ENCODE measurements at places on chromosomes 2 and 18.

- DNase-seq = no peak
Measured at GRCh38 chr18:79708412-79708811, 28.8 kb downstream of the CTDP1 start.

GRCh38 chr2:47039913-47040562 lies 115.1 kb downstream of the STPG4 start:
- no peak for DNase-seq

DNA sequence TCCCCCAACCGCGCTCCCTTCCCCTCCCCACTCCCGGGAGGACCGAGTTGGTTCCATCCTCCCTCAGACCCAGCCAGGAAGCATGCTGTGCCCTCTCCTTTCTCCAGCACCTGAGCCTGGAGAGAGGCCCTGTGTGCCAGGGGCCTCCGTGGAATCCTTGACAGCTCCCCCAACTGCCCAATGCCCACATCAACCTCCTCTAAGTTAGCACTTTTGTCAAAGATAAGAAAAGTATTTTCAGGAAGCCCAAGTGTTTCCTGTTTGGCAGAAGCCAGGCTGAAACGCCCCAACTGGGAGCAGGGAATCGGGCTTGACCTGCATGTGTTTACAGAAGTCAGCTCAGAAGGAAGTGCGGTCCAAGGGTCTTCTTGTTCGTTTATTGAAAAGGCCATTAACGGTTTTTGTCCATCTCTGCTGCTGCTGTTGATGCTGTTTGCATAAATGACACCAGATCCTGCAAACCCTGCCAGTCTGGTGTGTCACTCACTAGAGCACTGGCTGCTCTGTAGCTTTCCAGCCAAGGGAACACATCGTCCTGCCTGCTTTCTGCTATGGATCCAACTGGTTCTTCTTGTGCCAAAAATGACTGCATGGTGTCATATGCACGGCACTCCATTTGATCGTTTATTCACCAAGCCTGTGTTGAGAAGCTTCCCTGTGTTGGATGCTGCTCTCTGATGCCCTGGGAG lies 35.4 kb upstream of the COL6A3 start:
- DNase-seq = no peak

GRCh38 chr18:60413944-60414547 lies 41.5 kb upstream of the MC4R start:
- DNase-seq = peak; percentile 25

- no peak for DNase-seq
Measured at GRCh38 chr2:220046507-220046906, 419.1 kb downstream of the SLC4A3 start.

DNA sequence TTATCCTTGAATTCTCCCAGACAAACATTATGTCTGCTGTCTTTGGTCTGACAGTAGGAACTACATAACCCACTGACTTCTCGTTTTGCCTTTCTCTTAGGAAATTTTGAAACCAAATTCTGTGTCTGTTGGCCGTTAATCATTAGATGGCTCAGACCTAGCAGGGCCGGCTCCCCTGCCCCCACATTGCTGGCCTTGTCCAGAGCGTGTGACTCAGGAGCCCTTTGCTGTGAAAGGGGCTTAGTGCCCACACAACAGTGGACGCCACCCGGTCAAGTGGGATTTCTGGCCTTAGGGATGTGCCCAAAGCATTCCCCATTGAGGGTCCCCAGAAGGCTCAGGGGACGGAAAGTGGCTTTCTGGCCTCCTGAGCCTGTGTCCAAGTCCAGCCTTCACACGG lies 137.5 kb downstream of the CTIF start:
- DNase-seq = no peak

DNA sequence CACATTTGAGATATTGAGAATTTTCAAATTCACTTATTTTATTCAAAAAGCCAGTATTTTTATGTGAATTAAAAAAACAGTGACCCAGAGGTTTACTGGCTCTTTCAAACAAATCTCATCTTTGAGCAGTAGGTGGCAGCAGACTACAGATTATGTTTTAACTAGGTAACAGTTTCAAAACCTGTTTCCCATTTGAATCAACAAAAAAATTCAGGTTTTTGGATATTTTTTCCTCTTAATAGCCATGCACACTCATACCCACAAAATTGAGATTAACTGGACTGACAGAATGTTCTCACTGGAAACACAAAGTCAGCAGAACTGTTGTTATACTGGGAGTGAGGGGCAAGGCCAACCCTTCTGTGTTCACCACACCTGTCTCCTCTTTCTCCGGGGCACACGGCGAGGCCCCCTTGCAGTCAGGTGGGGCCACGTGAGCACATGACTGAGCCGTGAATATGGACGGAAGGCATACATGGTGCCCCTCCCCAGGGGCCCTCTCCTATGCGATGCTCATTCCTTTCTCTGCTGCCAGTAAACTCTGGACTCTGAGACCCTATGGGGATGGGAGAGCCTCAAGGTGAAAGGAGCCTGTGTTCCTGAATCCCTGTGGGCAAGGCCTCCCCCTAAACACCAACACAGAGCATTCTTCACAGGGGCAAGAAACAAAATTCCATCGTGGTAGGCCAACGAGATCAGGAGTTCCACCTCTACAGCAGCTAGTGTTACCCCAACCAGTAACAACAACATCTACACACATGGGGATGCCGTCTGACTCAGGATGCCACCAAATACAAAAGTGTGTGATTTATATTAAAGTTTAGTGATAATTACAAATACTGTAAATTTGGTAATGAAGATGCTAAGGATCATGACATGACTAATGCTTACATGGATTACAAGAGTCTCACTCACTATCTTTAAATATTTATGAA lies 80.4 kb downstream of the LPIN2 start:
- peak; percentile 92 for DNase-seq

GRCh38 chr2:39464864-39465263 lies 27.8 kb upstream of the MAP4K3 start:
- DNase-seq = no peak

GRCh38 chr2:54083445-54083844 lies 32.0 kb upstream of the ACYP2 start:
- no peak for DNase-seq

DNA sequence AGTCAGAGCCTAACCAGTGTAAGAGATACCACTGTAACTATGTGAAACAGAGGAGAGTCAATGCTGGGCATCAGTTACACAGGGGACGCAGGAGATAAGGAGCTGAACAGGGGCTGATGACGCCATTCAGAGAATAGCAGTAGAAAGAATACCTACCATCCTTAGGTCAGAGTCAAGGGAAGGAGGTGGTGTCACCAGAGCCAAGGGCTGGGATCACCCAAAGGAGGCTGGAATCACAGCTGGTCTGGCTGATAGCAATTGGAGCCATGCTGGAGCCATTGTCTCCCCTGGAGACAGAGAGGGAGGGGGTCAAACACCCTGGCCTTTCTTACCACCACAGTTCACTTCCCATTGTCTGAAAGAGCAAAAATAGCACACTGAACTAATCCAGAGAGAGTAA lies 37.3 kb upstream of the C18orf32 start:
- DNase-seq = no peak

DNA sequence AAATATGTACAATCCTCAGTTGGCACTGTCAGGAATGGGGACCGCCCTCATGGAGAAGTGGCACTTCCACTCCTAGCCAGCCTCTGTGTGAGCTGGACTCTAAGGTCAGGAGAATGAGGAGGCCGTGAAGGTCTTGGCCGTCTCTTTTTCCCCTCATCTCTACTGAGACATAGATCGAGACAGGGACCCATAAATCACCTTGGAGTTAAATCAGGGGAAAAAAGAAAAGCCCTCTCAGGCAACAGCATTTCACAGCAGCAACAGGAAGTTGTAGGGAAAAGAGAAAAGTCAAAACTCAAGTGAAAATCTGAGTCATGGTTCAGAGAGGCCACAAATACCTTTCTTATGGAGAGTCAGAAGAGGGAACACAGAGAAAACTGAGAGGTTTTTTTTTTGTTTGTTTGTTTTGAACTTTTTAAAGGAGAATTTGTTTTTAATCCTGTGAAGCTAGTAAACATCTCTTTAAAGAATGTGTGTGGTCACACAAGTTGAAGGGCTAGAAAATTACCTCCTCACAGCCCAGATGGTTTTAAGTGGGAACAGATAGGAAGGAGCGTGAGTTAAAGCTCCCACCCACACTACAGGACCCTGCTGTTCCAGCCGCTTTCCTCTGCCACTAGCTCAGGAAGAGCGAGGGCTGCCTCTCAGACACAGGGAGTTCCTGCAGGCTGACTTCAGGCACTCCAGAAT lies 30.6 kb upstream of the CYP1B1 start:
- no peak for DNase-seq

GRCh38 chr18:58823412-58823811 lies 41.3 kb upstream of the ZNF532 start:
- DNase-seq = no peak

DNA sequence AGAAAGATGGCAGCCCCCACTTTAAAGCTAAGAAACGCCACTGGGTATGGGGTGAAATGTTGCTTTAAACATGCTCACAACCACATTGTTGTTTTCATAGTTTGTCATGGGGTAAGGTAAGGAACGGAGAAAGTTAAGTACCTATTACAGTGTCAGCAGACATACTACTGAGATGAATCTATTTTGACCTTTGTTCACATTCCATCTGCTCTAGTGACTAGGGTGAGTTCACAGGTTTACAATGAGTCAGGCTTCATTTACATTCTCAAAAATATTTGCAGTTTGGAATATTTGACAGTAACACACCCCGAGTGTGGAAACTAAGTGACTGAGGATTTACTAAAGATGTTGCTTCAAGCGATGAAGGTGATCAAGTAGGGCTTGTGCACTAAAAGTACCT lies 428.7 kb upstream of the ACVR2A start:
- no peak for DNase-seq

DNA sequence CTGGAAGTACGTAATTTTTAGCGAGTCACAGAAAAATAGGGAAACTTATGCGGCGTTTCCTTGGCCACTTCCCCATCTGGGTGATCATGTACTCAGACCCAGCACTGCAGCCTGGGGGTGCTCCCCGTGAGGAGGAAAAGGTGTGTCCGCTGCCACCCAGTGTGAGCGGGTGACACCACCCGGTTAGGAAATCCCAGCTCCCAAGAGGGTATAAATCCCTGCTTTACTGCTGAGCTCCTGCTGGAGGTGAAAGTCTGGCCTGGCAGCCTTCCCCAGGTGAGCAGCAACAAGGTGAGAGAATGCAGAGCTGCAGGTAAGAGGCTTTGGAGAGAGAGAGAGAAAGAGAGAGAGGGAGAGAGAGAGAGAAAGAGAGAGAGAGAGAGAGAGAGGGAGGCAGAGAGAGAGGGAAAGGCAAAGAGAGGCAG lies at the start of gene IL1R2:
IL1R2 (plus strand) TSS at position 240 of the 425 bp plus-strand sequence. CDS start 16,616 bp downstream, outside the sequence.
- DNase-seq = no peak

DNA sequence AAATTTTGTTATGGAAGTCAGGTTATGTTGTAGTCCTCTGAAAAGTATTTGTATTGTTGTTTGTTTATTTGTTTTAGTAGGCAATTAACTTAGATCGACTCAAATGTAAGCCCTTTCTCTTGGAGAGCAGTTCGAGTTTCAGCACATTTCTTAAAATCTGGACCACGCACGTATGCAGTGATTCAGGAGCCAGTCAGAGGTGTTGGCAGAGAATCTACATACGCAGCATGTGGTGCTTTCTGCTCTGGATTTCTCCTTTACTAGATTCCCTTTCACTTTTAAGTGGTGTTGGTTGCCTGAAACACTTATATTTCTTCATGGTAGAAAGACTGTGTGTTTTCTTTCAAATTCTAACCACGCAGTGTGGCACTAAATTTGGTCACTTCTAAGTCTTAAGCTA lies 773.9 kb upstream of the LRATD1 start:
- no peak for DNase-seq

- DNase-seq = peak; percentile 69
Measured at GRCh38 chr2:222057347-222058073, 241.3 kb downstream of the PAX3 start.

DNA sequence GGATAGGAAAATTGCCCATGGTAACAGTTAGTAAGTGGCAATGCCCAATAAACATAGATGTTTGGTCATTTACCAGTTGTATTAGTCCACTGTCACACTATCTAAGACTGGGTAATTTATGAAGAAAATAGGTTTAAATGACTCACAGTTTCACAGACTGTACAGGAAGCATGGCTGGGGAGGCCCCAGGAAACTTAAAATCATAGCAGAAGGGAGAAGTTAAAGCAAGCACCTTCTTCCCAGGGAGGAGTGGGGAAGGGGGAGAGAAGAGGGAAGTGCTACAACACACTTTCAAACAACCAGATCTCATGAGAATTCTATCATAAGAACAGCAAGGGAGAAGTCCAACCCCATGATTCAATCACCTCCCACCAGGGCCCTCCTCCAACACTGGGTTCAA lies 23.4 kb downstream of the NR4A2 start:
- no peak for DNase-seq

GRCh38 chr2:109333414-109334210 lies 204.6 kb downstream of the SH3RF3 start:
- DNase-seq = peak; percentile 12

DNA sequence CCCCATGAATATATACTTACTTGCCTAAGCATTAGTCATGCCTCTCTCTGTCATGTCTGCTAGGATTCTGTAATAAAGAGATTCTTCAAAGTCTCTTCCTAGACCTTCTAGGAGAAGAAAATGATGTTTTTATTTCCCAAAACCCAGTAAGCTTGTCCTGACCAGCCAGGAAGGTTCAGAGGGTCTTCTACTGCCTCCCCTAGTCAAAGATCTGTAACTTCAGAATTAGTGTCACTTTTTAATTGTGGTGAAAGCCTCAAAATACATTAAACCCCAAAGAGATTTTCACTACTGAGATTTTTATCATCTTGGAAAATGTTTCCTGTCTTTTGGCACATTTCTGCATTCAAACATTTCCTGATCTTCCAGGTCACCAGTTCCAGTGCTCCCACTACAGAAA lies 232.9 kb upstream of the STK17B start:
- DNase-seq = no peak

GRCh38 chr2:235302263-235302662 lies 191.6 kb upstream of the AGAP1 start:
- DNase-seq = no peak

GRCh38 chr2:131153529-131153928 lies 48.4 kb downstream of the PLEKHB2 start:
- no peak for DNase-seq

DNA sequence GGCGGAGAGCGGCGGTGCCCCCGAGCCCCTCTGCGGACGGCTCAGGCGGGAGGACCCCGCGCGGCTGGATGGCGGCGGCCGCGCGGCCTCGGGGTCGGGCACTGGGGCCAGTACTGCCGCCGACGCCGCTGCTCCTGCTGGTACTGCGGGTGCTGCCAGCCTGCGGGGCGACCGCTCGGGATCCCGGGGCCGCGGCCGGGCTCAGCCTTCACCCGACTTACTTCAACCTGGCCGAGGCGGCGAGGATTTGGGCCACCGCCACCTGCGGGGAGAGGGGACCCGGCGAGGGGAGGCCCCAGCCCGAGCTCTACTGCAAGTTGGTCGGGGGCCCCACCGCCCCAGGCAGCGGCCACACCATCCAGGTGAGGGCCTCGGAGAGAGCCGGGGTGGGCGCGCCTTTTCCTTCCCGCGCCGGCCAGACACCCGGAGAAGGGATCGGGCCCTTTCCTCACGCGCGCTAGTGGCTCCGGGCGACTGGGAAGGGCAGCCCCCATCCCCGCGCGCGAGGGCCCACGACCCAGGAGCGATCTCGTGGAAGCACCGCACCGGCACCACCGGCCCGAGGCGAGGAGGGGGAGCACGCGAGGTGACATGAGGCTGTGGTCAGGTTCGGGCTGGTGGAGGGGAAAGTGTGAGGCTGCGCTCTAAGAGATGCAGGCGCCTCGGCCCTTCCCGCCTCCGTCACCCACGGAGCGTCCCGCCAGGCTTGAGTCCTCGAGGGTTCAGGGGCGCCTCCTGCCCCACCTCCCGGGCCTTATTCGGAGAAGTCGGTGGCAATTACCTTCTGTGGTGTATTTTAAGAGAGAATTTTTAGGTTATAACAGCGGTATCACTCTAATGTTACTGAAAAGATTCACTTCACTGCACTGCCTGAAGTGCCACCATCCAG lies 607 bp downstream of the LAMA3 start:
- no peak for DNase-seq

GRCh38 chr2:14722904-14723570 lies 90.5 kb downstream of the LRATD1 start:
- no peak for DNase-seq
